ENCODE measurements at places on chromosomes 3 and 15.

DNA sequence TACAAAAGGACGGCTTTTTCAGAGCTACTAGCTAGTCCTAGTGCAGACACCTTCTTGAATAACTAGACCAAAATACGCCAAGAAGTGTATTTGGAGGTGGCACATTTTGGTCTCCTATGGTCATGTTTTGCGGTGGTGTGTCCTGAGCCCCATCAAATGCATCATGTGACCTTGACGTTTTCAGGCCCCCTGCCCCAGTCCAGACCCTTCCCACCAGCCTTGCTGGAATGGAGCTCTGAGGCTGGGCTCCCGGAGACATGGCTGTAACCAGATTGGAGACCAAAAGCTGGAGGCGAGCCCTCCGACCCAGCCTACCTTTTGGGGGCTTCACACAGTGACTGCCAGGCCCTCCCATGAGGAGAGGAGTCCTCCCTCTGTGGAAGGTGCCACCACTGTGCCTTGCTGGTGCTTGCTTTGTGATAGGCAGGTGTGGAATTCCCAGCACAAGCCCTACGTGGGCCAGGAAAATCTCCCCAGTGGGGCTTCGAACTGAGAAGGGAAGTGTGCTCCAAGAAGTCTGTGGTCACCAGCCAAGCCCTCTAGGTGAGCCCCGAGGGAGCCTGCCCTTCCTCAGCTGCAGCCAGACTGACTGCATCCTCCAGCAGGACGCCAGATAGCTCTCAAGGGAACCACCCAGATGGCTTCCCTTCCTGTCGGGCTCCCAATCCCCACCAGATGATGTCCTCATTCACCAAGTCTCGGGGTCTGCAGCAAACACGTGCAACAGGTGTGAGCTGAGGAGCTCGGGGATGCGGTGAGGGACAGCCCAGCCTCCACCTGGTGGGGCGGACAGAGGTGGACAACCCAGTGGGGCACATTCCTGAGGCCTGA, 126.2 kb downstream of the ASB7 start:
- DNase-seq: no peak

DNA sequence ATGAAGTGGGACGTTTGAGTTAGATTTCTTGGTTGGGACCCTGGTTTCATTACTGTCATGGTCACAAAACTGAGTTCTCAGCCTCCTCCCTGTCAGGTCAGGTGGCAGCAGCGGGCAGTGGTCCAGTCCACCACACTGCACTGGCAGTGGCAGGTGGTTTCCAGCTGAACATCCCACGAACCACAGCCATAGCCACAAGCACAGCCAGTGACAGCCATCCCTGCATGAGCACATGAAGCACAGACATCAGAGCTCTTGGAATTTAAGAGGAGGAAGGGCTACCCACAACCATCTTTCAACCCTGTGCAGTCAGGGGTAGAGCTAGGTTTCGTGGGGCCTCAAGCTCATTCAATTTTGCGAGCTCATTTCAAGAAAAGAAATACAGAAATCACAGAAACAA, 1.5 kb downstream of the RETNLB start:
- no peak for DNase-seq

GRCh38 chr3:33883951-33884561, 85.6 kb downstream of the PDCD6IP start:
- no peak for DNase-seq

- DNase-seq: no peak
Observed at GRCh38 chr3:20846066-20846465, 660.1 kb upstream of the SGO1 start.

DNA sequence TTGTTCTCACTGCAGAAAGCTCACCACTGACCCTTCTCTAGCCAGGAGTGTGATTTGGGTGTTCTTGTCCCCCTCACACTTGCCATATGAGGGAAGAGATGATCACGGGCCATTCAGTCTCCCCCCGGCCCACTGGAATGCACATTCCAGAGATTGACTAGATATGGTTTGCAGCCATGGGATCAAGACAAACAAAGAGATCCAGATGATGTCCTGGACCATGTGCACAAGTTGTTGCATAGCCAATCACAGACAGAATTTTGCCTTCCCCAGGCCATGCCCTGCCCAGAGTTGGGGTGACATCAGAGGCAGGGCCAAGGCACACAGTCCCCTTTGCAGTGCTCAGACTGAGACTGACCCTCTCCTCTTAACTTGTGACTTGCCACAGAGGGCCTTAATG, 14.8 kb downstream of the MUC13 start:
- no peak for DNase-seq

Measured in stimulated activated CD4-positive, alpha-beta T cell treated with anti-CD3 and anti-CD28 coated beads, Interleukin-12 subunit alpha, Interleukin-12 subunit beta, amount 100 ng/mL, for 24 hours (primary cell).